DMS 273 treated with DMSO at 0.1 percent for 48 hours (cell line): ENCODE measurements at places on chromosomes 1 and 21.

- DNase-seq = no peak
Observed at GRCh38 chr1:51305371-51305823, 25.0 kb downstream of the TTC39A start.

DNA sequence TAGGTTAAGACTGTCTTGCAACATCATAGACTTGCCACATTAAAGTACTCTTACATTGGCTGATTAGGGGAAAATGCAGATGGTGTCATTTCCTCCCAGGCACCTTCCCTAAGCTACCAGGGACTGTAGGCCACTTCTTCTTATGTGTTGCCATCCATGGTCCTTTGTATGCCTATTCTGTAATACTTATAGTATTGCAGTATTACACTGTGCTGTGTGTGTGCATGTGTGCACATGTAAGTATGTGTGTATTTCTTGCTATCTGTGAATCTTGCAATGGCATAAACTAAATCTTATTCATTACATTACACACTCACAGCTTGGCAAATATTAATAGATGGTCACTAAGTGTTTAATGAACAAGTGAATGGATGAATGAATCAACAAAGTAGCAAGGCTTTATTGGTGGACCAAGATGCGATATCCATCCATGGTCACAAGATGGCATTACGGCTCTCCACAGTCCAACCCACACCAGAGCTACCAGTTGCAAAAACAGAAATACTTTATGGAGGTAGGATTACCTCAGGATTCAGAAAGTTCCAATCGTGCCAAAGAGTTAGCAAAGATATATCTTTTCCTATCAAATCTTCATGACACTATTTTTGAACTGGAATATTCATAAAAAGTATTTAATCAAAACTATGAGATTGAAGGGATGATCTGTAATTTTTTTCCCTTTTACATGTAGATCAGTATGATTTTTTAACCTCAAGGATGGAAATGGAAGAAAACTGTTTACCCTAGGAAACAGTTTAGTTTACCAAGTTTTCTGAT, 160.2 kb downstream of the DENND1B start:
- peak; percentile 36 for DNase-seq

GRCh38 chr21:26837539-26837938, 7.7 kb downstream of the ADAMTS1 start:
- DNase-seq = no peak

GRCh38 chr21:36369064-36369685, 16.0 kb upstream of the CHAF1B start:
- DNase-seq = no peak

DNA sequence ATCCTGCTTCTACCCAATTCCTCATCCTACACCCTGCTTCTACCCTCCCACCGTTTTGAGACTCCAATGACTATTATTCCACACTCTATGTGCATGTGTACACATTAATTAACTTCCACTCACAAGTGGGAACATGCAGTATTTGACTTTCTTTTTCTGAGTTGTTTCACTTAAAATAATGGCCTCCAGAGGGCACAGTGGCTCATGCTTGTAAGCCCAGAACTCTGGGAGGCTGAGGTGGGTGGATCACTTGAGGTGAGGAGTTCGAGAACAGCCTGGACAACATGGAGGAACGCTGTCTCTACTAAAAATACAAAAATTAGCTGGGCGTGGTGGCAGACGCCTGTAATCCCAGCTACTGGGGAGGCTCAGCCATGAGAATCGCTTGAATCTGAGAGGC, 464.8 kb downstream of the PTBP2 start:
- DNase-seq = no peak

DNA sequence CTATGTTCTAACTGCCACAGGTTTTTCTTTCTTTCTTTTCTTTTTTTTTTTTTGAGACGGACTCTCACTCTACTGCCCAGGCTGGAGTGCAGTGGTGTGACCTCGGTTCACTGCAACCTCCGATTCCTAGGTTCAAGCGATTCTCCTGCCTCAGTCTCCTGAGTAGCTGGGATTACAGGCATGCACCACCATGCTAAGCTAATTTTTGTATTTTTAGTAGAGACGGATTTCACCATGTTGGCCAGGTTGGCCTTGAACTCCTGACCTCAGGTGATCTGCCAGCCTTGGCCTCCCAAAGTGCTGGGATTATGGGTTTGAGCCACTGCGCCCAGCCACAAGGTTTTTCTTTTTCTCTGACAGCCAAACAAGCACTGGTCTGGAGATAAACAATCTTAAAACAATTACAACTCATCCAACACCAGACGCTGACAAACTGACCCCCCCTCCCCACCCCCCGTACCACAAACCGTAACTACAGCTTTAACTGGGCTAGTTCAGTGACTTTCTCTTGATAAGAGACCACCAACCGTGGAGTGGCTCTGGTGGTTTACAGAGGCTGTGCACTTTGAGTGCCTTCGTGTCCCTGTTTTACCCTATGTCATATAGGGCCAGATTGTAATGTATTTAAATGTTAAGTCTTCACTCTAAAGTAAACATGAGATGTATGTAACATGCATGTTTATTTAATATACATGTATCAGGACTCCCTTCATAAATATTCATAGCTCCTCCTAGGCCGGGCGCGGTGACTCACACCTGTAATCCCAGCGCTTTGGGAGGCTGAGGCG, 19.5 kb upstream of the PUM1 start:
- DNase-seq = no peak

GRCh38 chr1:189899686-189900425, 577.8 kb downstream of the BRINP3 start:
- no peak for DNase-seq

DNA sequence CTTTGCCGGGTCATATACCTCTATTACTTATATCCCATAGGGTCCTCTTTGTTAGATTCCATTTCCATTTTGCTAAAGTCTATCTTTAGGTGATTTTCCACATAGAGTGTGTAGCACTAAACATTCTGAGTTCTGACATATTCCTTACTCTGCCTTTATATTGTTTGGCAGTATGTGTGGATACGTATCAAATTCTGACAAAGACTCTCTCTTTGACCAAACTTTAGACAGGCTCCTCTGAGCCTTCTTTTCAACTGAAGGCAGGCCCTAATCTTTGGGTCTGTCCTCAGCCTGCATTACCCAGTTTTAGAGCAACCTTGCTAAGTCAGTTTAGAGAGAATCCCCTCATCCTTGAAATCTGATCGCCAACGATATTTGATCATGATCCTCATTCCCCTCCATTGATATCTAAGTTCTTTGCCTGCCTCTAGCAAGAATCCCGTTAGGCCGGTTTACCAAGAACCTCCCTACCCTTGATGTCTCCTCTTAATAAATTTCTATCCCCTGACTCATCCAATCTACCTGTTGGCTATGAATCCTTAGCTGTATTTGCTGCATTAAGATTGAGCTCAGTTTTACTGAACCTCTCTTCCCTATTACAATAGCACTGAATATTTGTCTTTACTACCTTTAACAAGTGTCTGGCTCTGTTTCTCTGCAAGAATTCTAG, 10.4 kb upstream of the PPT1 start:
- DNase-seq = no peak

GRCh38 chr1:65514041-65514440, 93.6 kb downstream of the LEPR start:
- DNase-seq = no peak

DNA sequence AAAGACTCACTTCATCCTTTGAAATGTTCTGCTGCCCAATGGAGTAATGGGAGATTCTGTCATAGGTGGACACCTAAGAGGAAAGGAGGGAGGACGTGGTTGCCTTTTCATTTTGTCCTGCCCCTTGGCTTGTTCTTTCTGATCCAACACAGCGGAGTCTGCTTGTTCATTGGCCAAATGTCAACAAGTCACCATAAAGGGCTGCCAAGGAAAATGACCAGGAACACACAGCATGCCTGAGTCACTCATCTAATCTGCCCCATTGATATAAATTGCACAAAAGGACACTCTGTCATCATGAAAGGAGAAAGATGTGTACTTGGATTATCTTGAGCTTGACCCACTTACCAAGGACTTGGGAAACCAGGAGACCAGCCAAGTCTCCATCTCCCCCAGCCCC, 422.9 kb downstream of the SETD4 start:
- no peak for DNase-seq

GRCh38 chr1:38474738-38475623, 384.6 kb downstream of the RRAGC start:
- DNase-seq = no peak

GRCh38 chr1:48200166-48200900, 22.2 kb upstream of the SLC5A9 start:
- no peak for DNase-seq

- no peak for DNase-seq
Observed at GRCh38 chr1:53431244-53431643, 28.0 kb upstream of the DMRTB1 start.

- no peak for DNase-seq
Observed at GRCh38 chr1:76511558-76512179, 355.6 kb upstream of the ST6GALNAC5 start.

DNA sequence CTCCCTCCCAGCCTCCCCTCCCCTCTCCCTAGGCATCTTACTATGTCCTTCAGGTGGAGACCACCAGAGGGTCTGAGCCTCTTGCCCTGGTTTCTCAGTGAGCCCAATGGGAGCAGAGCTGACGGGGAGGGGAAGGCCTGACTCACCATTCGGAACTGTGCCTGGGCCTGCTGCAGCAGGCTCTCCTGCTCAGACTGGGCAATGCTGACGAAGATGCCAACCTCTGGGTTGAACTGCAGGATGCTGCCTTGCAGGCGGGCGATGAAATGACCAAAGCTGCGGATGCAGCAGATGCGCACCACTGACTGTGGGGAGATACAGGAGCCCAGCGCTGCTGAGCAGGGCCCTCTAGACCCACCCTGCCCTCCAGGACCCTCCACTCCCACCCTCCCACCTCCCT, 11.0 kb upstream of the PAQR6 start:
- no peak for DNase-seq

GRCh38 chr1:156767879-156768604, 707 bp downstream of the PRCC start:
- DNase-seq = no peak

DNA sequence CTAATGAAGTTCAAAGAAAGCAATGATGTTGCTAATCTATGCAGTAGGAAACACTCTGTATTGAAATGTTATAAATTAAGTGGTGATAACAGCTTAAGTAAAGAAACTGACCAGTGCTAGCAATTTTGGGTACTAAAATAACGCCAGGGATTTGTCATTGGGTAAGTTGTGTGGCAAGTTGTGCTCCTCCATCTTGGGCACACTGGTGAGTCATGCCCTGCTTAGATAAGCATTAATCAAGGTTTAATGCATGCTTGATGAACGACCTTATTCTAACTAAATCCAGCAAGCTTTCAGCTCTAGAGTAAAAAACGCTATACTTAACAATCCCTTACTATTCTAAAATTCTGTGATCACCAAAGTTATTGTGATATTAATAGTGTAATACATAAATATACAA, 25.2 kb downstream of the VAMP4 start:
- no peak for DNase-seq

- DNase-seq = no peak
Observed at GRCh38 chr1:147109041-147109440, 63.2 kb downstream of the PRKAB2 start.

- DNase-seq = no peak
Observed at GRCh38 chr21:42775123-42775522, 104.2 kb downstream of the WDR4 start.

DNA sequence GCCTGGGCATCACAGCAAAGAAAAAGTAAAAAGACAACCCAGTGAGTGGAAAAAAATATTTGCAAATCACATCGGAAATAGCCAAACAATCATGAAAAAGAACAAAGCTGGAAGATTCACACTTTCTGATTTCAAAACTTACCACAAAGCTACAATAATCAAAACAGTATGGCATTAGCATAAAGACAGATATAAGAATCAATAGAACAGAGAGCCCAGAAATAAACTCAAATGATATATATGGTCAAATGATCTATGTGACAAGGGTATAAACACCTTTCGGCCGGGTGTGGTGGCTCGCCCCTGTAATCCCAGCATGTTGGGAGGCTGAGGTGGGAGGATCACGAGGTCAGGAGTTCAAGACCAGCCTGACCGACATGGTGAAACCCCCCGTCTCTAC, 13.5 kb downstream of the ACOT7 start:
- no peak for DNase-seq

DNA sequence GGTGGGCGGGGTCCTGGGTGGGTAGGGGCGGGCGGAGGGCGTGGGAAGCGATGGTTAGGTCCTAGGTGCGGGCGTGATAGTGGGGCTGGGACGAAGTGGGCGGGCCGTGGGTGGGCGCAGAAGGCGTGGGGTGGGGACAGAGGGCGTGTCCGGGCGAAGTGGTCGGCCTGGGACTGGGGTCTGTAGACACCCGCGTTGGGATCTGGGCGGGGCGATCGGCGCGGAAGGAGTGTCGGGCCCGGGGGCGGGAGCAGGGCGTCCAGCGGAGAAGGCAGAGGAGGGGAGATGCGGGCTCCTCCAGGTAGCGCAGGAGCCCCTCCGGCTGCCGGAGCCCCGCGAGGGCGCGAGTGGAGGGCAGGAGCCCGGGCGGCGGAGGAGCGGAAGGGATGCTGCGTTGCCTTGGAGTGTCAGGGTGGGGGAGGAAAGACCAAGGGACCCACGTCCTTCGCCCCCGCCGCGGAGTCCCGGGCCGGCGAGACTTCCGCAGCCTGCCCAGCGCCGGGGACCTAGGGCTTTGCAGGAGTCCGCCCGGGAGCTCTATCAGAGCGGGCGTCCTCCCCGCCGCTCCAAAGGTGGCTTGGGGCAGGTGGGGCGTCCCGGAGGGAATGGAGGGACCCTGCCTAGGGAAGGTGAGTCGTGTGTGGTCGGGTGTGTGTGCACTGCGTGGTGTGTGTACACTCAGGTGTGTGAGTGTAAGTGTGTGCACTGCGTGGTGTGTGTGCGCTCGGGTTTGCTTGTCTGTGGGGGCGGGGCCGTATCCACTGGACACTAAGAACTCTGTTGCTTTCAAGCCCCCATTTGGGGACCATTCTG, 27.0 kb upstream of the PRSS38 start:
- peak; percentile 61 for DNase-seq

GRCh38 chr1:116679828-116680628, 12.5 kb upstream of the IGSF3 start:
- no peak for DNase-seq

DNA sequence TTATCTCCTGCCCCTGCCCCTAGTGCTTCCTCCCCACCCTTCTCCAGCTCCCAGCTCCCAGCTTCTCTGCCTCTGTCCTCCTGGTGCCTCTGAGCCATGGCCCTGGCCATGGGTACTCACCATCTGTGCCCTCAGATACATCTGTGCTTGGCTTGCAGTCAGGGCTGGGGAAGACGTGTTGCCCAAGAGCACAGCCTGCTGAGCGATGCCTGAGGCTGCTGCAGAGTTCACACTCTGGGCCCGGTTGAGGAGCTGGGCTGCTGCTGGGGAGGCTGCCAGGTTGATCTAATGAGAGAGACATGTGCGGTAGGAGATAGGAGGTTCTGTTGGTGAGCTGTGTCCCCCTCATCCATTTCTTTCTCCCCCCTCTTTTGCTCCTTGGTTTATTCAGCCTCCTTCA, 49.4 kb upstream of the A3GALT2 start:
- peak; percentile 67 for DNase-seq

DNA sequence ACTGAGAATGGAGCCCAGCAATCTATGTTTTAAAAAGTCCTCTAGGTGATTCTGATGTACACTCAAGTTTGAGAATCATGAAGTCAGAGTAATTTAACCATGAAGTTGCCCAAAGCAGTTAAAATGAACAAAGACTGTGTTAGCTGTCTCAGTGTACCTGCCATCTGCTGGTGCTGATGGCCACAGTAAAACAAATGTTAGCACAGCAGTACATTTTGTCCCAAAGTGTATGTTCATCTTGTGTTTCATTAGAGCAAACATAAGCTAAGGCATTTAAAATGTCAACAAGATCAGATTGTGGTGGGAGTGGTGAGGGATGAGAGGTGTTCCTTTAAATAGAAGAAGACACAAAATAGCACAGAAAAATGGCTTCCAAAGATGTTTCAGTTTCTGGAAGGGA, 31.1 kb downstream of the FYB2 start:
- DNase-seq = no peak
